Choroid plexus epithelial cell (primary cell): ENCODE measurements at places on chromosomes 6 and 20.
A peak's percentile ranks its signal among the peaks of the same experiment; 100 is the strongest.

DNA sequence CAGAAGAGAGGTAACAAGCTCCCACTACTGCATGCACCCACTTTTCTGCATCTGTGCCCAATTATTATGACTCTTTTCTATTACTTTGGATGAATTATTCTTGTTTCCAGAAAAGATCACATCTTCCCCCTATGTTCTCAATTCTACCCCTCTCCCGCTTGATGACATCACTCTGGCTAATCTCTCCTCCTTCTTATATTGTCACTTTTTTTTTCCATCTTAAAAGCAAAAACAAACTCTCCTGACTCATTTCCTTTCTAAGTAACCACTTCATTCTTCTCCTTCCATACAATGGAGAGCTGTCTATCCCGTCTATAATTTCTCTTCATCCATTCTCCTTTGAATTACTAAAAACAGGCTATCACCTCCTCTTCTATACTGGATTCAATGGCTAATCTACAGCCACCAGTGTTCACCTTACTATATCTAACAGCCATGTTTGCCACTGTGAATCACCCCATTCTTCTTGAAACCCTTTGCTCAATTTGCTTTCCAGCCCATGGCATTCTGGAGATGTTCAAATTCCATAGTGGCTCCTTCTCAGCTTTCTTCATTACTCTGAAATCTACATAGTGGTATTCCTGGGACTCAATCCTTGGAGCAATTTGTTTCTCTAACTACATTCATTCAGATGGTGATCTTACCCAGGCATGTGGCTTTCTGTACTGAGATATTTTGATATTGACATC, 378.4 kb downstream of the ARHGAP18 start:
- peak; percentile 53 for DNase-seq

GRCh38 chr20:17502105-17502504, 29.1 kb downstream of the BFSP1 start:
- no peak for DNase-seq

DNA sequence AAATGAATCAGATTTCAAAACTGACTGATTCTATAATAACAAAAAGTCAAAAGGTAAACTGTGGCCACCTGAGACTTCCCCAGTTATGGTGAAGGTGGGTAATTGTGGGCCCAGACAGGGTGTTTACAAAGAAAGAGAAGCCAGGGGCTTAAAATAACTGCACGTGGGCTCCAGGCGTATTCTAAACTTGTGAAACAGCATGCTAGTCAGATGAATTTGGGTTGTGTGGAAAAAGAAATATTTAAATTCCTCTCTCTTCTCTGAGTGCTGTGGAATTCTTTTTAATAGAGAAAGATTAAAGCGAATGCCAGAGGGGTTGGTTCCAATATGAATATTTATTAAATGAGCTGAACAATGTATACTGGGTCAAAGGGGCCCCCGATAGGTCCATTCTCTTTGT, 166.3 kb upstream of the AFDN start:
- DNase-seq = no peak

GRCh38 chr6:41672016-41672415, 33.7 kb downstream of the MDFI start:
- DNase-seq = no peak

GRCh38 chr20:46049815-46050214, 20.8 kb downstream of the SLC12A5 start:
- DNase-seq = no peak

DNA sequence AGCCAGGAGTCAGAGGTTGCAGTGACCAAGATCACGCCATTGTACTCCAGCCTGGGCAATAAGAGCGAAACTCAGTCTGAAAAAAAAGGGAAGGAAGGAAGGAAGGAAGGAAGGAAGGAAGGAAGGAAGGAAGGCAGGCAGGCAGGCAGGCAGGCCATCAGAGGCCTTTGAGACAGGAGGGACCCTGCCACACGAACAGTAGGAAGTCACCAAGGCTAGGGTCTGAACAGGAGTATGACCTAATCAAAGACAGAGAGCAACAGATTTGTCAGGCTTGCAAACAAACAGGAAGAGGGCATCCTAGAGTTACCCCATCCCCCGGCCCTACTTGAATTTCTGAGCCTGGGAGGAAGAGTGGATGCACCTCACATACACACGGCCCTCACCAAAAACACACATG, 67.1 kb downstream of the FGD2 start:
- DNase-seq = no peak

DNA sequence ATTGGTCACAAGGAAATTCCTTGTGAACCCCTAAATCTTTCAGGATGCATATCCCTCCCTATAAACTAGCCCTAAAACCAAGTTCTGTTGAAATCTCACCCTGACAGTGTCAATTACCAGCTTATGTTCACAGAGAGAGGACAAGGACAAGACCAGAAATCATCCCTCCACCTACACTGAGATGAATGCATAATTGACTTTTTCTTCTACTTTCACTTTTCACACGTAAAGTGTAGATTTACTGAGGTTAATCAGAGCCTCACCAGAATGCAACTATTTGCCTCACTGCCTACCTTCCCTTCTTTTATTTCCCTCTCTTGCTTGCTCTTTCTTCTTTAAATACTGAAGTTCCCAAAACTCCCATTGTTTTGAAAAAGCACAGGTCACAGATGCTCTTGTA, 15.3 kb upstream of the NKAIN2 start:
- no peak for DNase-seq

DNA sequence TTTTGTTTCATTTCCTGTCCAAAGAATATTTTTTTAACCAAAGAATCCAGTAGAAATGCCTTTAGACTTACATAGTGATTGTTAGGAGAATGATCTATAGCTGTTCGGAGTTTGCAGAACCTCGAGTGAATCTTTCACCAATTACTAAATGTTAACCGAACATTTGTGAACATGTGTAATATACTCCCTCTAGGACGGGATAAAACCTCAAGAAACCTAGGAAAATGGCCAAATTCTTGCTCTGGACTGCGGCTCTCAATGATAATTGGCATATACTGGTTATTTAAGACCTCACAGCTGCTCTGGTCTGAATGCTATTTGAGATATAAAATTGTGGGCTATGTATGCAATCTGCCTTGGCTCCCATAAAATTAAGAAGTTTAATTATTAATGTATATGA, 137.1 kb downstream of the PACRG start:
- DNase-seq = no peak
